ENCODE measurements at places on chromosomes 7 and 10. TPM values are rescaled to one million over a fixed set of nuclear protein-coding genes. Genes with fewer than 3 reads are reported as not detected.

Gene CYP17A1
- polyA plus RNA-seq = not detected

Gene FBXO24
- polyA plus RNA-seq = not detected

Gene KNDC1
- 0.19 TPM for polyA plus RNA-seq

Gene ELN
- not detected for polyA plus RNA-seq

Gene LIPF
- polyA plus RNA-seq = not detected

Gene DOCK1
- 4.6 TPM for polyA plus RNA-seq

Gene NEURL1
- 0.63 TPM for polyA plus RNA-seq

Gene TYW1B
- polyA plus RNA-seq = 2.5 TPM

Gene ZNF117
- polyA plus RNA-seq = 8.8 TPM

Gene KLF14
- not detected for polyA plus RNA-seq

Gene CCNJ
- polyA plus RNA-seq = 0.20 TPM

Gene WDFY4
- polyA plus RNA-seq = not detected

Gene SPDYE16
- polyA plus RNA-seq = 0.51 TPM

Gene ZMIZ2
- 0.80 TPM for polyA plus RNA-seq

Gene EPO
- not detected for polyA plus RNA-seq

Gene WIPF3
- polyA plus RNA-seq = 2.4 TPM

Gene SPDYE11
- polyA plus RNA-seq = 1.4 TPM

Gene OR2A7
- polyA plus RNA-seq = not detected

Gene CTAGE15
- not detected for polyA plus RNA-seq

Gene MAPK8
- 12.5 TPM for polyA plus RNA-seq

Gene ASB10
- polyA plus RNA-seq = not detected

Gene PTPRZ1
- 89.8 TPM for polyA plus RNA-seq

Gene CYP3A5
- polyA plus RNA-seq = 0.42 TPM

Gene NME8
- not detected for polyA plus RNA-seq

Gene GPR146
- not detected for polyA plus RNA-seq

Gene SPDYE2
- polyA plus RNA-seq = not detected

Gene GRID2IP
- 1.2 TPM for polyA plus RNA-seq

Gene STEAP2
- polyA plus RNA-seq = 201 TPM

Gene EEF1AKMT2
- polyA plus RNA-seq = 24.0 TPM

Gene GLI3
- polyA plus RNA-seq = 0.65 TPM

Gene CDC14C
- not detected for polyA plus RNA-seq

Gene ATOH7
- polyA plus RNA-seq = 1.2 TPM

Gene DHTKD1
- polyA plus RNA-seq = 4.0 TPM

Gene CYP26C1
- not detected for polyA plus RNA-seq

Gene HABP2
- not detected for polyA plus RNA-seq

Gene CPA4
- polyA plus RNA-seq = not detected

Gene KCP
- polyA plus RNA-seq = 0.13 TPM

Gene NKX2-3
- polyA plus RNA-seq = not detected

Gene SP4
- 6.6 TPM for polyA plus RNA-seq

Gene DRGX
- 0.25 TPM for polyA plus RNA-seq

Gene SEMA3D
- polyA plus RNA-seq = 0.98 TPM

Gene FZD8
- 1.3 TPM for polyA plus RNA-seq

Gene NOS3
- not detected for polyA plus RNA-seq

Gene PON1
- not detected for polyA plus RNA-seq

Gene LRRC18
- not detected for polyA plus RNA-seq

Gene PKD1L1
- not detected for polyA plus RNA-seq
